ENCODE measurements at places on chromosomes 6 and 20. TPM values are rescaled to one million over a fixed set of nuclear protein-coding genes. Genes with fewer than 3 reads are reported as not detected.
A peak's percentile ranks its signal among the peaks of the same experiment; 100 is the strongest.

SPATA2 gene
- total RNA-seq, result 7.3 TPM

PROKR2 gene
- total RNA-seq, result not detected

DEFB119 gene
- not detected for total RNA-seq

EMILIN3 gene
- not detected for total RNA-seq

GRCh38 chr20:1784586-1784985, 110.6 kb upstream of the SIRPA start:
- H3K4me3 ChIP-seq, result no peak overlapping the region
- peaks cover 38% of the 10 kb centered on the region for H3K27me3 ChIP-seq
- H3K36me3 ChIP-seq, result no peaks in the 10 kb centered on the region
- DNase-seq, result no peak
- H3K4me1 ChIP-seq, result no peaks in the 10 kb centered on the region

DNA sequence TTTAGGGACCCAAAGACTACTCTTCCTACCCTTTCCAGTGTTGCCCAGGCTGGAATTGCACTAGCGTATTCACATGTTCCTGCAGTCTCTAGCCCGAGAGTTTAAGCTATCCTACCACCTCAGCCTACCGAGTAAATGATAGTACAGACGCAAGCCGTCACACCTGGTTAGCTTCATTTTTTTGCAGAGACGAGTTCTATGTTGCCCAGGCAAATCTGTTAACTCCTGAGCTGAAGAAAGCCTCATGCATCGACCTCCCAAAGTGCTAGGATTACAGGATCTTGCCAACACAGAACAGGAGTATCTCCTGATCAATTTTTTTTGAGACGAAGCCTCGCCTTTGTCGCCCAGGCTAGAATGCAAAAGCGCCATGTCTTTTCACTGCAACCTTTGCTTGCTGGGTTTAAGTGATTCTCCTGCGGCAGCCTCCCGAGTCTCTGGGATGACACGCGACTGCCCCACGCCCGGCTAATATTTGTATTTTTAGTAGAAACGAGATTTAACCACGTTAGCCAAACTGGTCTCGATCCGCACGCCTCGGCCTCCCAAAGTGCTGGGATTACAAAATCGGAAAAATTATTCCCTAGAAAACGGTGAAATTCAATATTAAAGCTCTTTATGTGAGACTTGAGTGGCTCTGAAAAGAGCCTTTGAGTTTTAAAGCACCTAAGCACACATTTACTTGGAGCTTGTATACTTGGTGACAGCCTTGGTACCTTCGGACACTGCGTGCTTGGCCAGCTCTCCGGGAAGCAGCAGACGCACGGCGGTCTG, 128.5 kb downstream of the HFE start:
- peak overlapping the region; percentile 91 for H3K27ac ChIP-seq
- H3K36me3 ChIP-seq, result no peaks in the 10 kb centered on the region
- no peaks in the 10 kb centered on the region for H3K27me3 ChIP-seq
- peaks cover 12% of the 10 kb centered on the region for H3K4me1 ChIP-seq

DNA sequence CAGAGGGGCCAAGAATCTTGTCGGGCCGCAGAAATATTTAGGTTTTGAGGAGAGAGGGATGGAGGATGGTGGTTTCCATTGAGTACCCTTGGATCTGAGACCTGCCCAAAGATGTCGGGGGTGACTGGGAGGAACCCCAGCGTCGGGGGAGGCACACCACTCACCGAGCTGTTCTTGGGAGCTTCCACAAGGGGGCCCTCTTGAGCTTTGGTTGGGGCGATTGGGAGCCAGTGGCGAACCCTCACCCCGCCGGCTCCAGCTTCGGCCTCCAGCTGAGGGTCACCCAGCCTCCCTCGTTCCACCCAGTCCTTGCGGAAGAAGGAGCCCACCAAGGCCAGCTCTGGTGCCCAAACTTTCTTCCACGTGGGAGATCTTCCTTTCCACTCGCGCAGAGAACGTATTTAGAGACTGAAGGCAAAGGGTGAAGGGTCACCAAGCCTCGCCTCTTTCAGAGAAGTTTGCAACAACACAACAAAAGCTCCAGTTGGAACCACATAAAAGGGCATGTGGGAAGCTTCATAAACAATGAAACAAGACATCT, 33.6 kb downstream of the APCDD1L start:
- H3K4me1 ChIP-seq, result no peaks in the 10 kb centered on the region
- H3K27ac ChIP-seq, result no peak overlapping the region

DNA sequence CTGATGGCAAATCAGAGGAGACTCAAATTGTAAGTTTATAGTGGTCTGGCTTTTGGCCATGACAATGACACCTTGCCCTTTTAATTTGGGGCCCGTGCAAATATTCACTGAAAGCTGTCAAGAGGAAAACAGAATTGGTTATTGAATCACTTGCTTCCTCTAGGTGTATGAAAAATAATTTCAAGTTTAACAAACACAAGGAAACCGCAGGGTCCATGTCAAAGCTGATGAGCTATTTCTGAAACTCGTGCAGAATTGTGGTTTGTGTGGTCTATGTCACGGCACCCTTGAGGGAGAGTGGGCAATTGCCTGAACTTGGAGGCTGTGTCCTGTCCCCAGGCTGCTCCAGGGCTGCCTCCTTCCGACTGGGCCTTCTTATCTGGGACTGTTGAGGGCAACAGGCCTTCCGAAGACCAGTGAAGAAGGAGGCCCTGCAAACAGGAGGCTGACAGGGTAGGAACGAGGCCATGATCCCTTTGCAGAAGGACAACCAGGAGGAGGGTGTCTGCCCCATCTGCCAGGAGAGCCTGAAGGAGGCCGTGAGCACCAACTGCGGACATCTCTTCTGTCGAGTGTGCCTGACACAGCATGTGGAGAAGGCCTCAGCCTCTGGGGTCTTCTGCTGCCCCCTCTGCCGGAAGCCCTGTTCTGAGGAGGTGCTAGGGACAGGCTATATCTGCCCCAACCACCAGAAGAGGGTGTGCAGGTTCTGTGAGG, 788 bp downstream of the TRIM40 start:
- no peak overlapping the region for H3K27ac ChIP-seq
- H3K4me3 ChIP-seq, result no peak overlapping the region

DNA sequence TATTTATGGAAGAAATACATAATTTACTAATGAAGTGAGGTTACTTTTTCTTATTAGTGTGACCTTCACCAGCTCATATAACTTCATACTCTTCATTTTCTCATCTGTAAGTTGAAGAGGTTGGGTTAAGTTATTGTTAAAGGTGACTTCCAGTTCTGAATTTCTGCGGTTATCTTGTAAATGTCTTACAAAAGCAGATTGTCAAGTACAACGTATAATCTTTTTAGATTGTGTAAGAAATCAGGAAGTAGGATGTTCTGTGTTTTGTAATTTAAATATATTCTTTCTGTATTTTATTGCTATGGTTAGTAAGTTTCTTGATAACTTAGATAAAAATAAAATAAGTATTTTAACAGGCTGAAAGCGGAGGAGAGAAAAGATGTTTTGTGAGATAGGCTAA, 12.0 kb downstream of the WTAP start:
- no peaks in the 10 kb centered on the region for H3K27me3 ChIP-seq
- H3K27ac ChIP-seq, result no peak overlapping the region
- no peaks in the 10 kb centered on the region for H3K4me1 ChIP-seq
- no peak for DNase-seq

DNA sequence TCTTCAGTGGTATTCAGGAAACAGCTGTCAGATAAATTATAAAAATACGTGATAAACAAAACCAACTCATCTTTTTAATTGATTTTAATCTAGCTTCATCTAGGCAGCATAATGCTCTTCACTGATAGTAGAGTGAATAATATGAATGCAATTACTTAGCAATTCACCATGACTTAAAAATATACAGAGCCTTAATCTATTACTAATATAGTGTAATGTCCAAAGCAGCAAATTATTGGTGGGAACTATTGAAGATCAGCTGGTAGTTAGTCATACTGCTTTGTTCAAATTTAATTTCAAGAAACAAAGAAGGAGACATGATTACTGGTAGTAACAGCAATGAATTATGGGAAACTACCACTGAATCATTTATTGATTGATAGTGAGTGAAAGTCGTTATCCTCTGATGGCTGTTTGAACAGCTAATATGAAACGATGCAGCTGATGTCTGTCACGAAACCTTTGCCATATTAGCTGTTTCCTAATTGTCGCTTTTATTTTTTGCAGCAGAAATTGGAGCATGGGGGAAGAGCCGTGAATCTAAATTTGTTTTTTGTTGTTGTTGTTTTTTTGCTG, 99.2 kb downstream of the NKAIN2 start:
- H3K36me3 ChIP-seq, result no peaks in the 10 kb centered on the region
- no peaks in the 10 kb centered on the region for H3K4me1 ChIP-seq
- DNase-seq, result no peak

- H3K4me1 ChIP-seq, result no peaks in the 10 kb centered on the region
- H3K27me3 ChIP-seq, result no peaks in the 10 kb centered on the region
- no peak overlapping the region for H3K27ac ChIP-seq
- DNase-seq, result no peak
- H3K4me3 ChIP-seq, result no peak overlapping the region
- no peaks in the 10 kb centered on the region for H3K36me3 ChIP-seq
These were observed 959.2 kb downstream of the EPHA7 start for GRCh38 chr6:92460133-92460532.

- DNase-seq, result no peak
- H3K27me3 ChIP-seq, result no peaks in the 10 kb centered on the region
- H3K4me3 ChIP-seq, result no peak overlapping the region
- peaks cover 14% of the 10 kb centered on the region for H3K4me1 ChIP-seq
- no peaks in the 10 kb centered on the region for H3K36me3 ChIP-seq
- no peak overlapping the region for H3K27ac ChIP-seq
These were observed 105.8 kb downstream of the RNF144B start for GRCh38 chr6:18492972-18493371.

DNA sequence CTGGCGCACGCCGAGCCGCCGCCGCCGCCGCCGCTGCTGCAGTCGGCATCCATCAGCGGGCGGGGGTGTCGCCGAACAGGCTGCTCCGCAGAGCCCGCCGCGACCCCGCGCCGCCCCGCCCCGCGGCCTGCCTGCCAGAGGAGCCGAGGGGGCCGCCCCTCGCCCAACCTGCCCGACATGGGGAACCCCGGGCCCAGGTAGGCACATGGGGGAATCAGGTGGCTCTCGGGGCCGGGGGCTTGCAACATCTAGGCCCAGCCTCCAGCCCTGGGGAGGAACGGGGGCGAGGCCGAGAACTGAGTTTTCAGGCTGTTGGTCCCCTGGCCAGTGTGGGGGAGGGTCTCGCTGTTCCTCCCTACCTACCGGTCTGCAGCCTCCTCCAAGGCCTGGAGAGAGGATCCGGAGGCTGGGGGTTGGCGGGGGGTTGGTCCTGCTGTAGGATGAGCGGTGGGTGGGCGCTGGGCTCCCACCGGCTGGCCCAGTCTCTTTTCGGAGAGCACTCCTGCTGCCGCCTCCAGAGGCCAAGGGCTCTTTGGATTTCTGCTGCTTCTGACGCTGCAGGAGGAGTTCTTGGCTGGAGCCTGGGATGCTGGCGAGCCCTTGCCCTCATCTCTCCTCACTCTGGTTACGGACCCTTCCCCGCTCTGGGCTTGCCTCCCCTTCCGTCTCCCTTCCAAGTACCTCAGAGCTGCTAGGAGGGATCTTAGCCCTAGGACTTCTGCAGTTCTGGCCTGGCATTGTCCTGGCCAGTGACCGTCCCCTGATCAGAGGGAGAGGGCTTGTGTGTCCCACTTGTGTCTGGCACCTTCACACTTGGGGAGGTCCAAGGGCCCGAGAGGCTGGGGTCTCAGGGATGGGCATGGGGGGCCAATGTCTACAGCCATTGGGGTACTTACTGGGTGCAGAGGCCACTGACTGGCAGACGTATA, at the start of gene EPB41L1:
Gene EPB41L1 (plus strand): TSS at position 41 of the 929 bp plus-strand sequence. CDS start 19,038 bp downstream, outside the sequence.
- H3K4me3 ChIP-seq, result peak within 1 kb of the TSS; percentile 62
- H3K27ac ChIP-seq, result peak within 1 kb of the TSS; percentile 7
- no peak for DNase-seq
- H3K4me1 ChIP-seq, result peaks cover 6% of the 10 kb centered on the region
- no peaks in the 10 kb centered on the region for H3K27me3 ChIP-seq

DNA sequence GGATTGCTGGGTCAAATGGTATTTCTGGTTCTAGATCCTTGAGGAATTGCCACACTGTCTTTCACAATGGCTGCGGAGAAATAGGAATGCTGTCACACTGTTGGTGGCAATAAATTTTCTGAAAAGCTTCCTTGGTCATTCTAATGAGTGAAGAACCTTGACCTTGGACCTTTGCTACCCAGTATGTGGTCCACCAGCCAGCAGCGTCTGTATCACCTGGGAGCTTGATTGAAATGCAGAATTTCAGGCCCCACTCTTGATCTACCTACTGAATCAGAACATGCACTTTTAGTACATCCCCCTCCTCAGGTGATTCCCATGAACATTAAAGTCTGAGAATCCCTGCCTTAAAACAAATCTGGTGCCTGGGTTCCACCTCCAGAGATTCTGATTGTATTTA, 27.5 kb upstream of the GLP1R start:
- H3K4me1 ChIP-seq, result no peaks in the 10 kb centered on the region
- H3K4me3 ChIP-seq, result no peak overlapping the region
- H3K36me3 ChIP-seq, result no peaks in the 10 kb centered on the region
- no peaks in the 10 kb centered on the region for H3K27me3 ChIP-seq
- H3K27ac ChIP-seq, result no peak overlapping the region

- no peak overlapping the region for H3K4me3 ChIP-seq
- H3K4me1 ChIP-seq, result no peaks in the 10 kb centered on the region
- no peak overlapping the region for H3K27ac ChIP-seq
- peaks cover 4% of the 10 kb centered on the region for H3K36me3 ChIP-seq
- H3K27me3 ChIP-seq, result no peaks in the 10 kb centered on the region
These were observed 44.7 kb downstream of the ESF1 start for GRCh38 chr20:13739731-13740649.

GRCh38 chr6:154258064-154258757, 98.4 kb downstream of the IPCEF1 start:
- no peak overlapping the region for H3K4me3 ChIP-seq
- H3K27me3 ChIP-seq, result no peaks in the 10 kb centered on the region
- no peaks in the 10 kb centered on the region for H3K36me3 ChIP-seq
- DNase-seq, result no peak
- no peaks in the 10 kb centered on the region for H3K4me1 ChIP-seq
- H3K27ac ChIP-seq, result no peak overlapping the region
